SK-N-SH (cell line): ENCODE measurements at places on chromosomes 5 and 9.

DNA sequence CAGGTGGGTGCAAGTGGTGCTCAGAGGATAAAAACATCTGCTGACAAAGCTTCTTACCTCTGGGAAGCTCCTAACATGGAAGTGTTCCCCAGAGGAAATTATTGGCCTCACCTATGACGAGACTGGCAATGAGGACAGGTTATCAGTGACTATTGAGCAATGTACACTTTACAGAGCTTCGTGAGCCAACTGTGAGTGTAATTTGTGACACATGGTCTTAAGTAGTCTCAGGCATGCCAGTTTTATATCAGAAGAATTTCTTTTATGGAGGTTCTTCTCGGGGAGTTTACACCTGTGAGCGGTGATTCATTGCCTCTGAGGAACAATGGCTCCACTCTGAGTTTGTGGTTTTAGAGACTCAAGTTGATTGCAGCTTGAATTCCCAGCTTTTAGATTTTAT lies 11.3 kb downstream of the ANKDD1B start:
- H3K4me3 ChIP-seq, result no peak overlapping the region
- no peak for DNase-seq
- H3K36me3 ChIP-seq, result no peaks in the 10 kb centered on the region
- H3K27ac ChIP-seq, result no peak overlapping the region
- H3K4me1 ChIP-seq, result no peaks in the 10 kb centered on the region

DNA sequence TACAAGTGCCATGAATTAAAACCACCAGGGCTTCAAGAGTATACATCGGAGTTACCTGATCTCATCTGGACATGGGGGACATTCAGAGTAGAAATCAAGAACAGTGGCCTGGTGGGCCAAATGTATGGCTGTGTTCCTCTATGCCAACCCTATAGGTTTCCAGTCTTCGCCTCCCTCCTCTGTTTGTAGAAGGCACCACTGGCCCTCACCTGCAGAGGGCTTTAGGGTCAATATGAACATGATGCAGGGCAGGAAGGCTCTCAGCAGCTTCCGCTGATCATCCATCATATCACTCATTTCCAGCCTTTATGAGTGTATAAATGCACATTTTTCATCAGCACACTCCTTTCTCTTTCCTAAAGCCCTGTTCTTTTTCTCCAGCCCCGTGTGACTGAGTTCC lies 555.5 kb upstream of the BRINP1 start:
- H3K36me3 ChIP-seq, result no peaks in the 10 kb centered on the region
- H3K4me1 ChIP-seq, result no peaks in the 10 kb centered on the region
- H3K27ac ChIP-seq, result no peak overlapping the region
- H3K4me3 ChIP-seq, result no peak overlapping the region
- H3K27me3 ChIP-seq, result no peaks in the 10 kb centered on the region

DNA sequence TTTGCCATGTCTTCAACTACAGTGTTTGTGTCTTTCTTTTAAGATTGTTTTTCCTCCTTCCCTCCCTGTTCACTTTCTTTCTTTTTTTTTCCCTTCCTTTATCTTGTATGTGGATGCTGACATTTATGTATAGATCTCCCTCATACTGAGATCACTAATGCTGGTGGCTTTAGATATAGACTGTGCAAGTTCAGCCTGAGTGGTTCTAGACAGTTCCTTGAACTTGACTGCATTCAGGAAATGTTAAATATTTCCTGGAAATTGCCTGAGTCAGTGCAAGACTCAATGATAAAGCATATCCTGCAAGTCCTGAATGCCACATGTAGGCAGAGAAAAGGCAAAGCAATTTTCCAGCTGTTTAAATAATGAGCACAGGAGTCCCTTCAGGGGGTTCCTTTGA lies 182.5 kb upstream of the NR3C1 start:
- no peak overlapping the region for H3K27ac ChIP-seq
- H3K36me3 ChIP-seq, result no peaks in the 10 kb centered on the region
- H3K27me3 ChIP-seq, result no peaks in the 10 kb centered on the region
- DNase-seq, result no peak
- no peak overlapping the region for H3K4me3 ChIP-seq
- no peaks in the 10 kb centered on the region for H3K4me1 ChIP-seq

- H3K27ac ChIP-seq, result no peak overlapping the region
- H3K36me3 ChIP-seq, result no peaks in the 10 kb centered on the region
- H3K4me3 ChIP-seq, result no peak overlapping the region
Measured at GRCh38 chr9:95175523-95175922, 142.0 kb downstream of the FANCC start.

DNA sequence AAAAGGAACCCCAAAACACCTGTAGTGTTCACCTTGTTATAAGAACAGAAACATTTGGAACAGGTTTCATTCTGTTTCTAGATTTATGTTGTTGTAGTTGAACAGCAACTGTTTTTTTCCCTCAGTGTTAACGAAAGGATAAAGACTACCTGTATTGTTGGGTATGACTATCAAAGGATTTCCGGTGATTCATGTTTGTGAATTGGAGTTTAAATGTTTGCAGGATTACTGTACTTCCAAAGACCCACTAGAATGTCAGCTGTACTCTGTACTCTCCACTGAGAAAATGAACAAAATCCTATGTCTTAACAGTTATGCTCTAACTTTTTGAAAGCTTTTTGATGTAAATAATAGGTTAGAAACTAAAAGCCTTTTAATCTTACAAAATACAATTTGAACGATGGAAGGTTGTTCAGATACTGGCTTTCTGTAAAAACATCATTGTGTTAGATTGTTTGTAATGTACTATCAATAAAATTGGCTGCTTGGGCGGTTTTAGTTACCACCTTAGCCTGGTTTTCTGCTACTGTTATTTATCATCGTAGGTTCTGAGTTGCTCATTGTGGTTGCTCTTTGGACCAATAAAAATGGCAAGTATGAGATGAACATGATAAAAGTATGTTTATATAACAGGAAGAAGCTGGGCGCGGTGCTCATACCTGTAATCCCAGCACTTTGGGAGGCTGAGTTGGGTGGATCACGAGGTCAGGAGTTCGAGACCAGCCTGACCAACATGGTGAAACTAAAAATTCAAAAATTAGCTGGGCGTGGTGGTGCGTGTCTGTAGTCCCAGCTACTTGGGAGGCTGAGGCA lies 44.1 kb downstream of the DCP2 start:
- peaks cover 8% of the 10 kb centered on the region; the same call in 1 of the 2 replicates for H3K4me1 ChIP-seq
- H3K36me3 ChIP-seq, result peaks cover 65% of the 10 kb centered on the region
- DNase-seq, result no peak
- H3K27me3 ChIP-seq, result no peaks in the 10 kb centered on the region
- H3K27ac ChIP-seq, result peak overlapping the region; percentile 30

DNA sequence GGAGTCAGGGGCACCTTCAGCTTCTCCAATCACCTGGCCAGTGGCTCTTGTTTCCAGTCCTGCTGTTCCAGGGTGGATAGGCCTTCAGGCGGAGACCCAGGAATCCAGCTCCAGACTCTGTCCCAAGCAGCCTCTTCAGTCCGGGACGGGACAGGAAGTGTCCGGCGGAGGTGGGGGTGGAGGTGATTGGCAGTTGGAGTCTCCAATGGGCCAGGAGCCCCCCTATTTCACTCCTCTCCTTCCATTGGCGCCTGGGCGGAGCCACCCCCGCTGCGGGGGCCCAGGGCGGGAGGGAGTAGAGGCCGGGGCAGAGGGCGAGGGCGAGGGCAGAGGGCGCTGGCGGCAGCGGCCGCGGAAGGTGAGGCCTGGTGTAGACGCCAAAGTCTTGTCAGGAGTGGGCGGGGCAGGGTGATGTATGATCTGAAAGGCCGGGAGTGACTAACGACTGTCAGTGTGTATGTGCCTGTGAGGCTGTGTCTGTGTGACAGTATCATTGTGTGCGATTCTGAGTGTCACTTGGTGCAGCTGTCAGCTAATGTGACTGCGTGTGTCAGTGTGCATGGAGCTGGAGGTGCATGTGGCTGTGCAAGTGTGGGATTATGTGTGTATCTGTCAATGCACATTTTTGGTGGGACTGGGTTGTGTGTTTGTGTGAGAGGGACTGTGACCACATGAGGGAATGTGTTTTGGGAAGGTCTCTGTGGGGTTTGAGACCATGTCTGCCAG lies at the start of gene IL11RA:
Gene IL11RA, plus strand, starts transcription at position 310 of the 726 bp plus-strand sequence. CDS start 3,033 bp downstream, outside the sequence.
- H3K4me3 ChIP-seq, result no peak within 1 kb of the TSS
- peaks cover 19% of the 10 kb centered on the region for H3K36me3 ChIP-seq
- H3K27me3 ChIP-seq, result no peaks in the 10 kb centered on the region

- H3K27me3 ChIP-seq, result peaks cover 62% of the 10 kb centered on the region
- DNase-seq, result peak; percentile 60
- H3K4me1 ChIP-seq, result no peaks in the 10 kb centered on the region
- no peak overlapping the region for H3K4me3 ChIP-seq
Measured at GRCh38 chr9:93960221-93960970, 5.2 kb upstream of the BARX1 start.

DNA sequence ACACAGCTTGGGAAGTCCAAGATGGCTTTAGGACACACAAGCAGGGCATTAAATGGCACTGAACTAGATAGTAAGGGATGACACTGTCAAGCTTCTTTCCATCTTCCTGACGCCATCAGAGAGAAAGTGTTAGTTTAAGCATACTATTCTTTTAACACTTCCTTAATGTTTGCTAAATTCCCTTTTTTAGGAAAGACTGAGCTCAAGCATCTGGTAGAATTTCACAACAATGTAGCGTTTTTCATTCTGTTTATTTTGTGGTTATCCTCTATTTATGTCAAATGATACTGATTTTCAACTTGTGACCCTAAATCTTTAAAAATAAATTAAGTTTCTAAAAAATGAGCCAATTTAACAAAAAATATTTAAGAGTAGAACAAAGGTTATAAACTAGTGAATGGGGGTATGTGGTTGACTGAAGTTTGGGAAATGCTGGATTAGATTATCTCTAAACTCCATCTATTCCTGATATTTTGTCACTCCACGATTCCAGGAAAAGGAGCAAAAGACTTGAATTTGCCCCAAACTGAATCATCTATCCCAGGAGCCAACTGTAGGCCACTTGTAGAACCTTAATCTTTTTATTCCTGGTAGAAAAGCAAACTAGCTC lies 147.4 kb upstream of the KLF9 start:
- H3K36me3 ChIP-seq, result no peaks in the 10 kb centered on the region
- H3K4me3 ChIP-seq, result no peak overlapping the region
- H3K4me1 ChIP-seq, result no peaks in the 10 kb centered on the region
- DNase-seq, result no peak

DNA sequence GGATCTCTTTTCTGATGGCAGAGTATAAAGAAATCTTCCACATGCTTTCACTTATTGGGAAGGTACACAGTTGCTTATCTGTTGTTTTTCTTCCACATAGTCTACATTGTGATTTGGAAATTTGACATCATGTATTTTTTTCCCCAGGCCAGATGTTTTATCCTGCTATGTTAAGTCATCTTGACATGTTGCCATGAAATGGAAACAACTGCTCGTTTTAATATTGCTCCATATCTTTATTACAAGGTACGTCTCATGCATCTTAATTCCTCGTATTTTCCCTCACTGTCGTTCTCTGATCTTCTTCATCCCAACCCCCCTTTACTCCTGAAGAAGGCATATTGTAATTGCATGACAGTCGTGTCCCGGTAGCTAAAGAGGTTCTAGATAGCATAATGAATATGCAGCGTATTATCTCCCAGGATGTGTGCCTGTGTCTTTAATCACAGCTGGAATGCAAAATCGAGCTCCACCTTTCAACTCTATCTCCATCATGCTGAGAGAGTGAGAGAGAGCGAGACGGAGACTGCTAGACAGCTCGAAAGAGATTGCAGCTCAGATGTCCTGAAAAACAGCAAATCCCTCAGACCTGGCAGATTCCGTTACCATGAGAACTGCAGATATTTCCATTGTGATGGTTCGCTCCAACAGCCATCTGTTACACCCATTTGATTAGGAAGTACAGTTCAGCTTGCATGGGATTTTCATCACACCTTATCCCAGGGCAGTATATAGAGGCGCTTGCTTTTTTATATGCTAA lies 281.7 kb downstream of the TMEM38B start:
- H3K36me3 ChIP-seq, result no peaks in the 10 kb centered on the region
- no peaks in the 10 kb centered on the region for H3K27me3 ChIP-seq
- H3K4me1 ChIP-seq, result no peaks in the 10 kb centered on the region

- H3K4me3 ChIP-seq, result no peak overlapping the region
- no peaks in the 10 kb centered on the region for H3K27me3 ChIP-seq
- peaks cover 8% of the 10 kb centered on the region; the same call in 1 of the 2 replicates for H3K4me1 ChIP-seq
- H3K27ac ChIP-seq, result peak overlapping the region; percentile 12; the same call in 1 of the 2 replicates
- peak; percentile 77 for DNase-seq
Measured at GRCh38 chr9:121992571-121993212, 100.4 kb downstream of the TTLL11 start.

DNA sequence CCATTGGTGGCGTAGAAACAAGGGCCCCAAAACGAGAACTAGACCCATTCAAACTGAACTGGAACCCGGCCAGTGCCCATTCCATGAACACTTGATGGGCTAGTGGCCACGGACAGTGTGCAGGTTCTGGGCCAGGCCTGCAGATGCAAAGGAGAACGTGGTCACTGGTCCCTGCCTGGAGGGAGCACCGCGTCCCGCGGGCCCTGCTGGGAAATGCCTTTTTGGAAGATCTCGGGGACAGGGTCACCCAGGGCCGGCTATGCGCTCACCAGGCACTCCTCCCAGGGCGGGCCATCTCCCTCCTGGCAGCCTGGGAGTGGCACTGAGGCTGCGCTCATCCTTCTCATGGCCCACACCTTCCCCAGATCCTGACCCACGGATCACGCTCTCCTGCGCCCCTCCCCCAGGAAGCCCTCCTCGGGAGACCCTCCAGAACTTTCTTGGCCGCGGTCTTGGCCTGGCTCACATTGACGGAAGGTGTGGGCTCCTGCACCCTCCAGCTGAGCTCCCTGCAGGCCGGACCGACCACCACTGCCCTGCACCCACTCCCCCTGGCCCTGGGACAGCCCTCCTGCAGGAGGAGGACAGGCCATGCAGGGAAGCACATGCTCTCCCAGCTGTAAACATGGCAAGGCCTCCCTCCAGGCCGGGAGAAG lies 2.8 kb upstream of the DIPK1B start:
- H3K4me1 ChIP-seq, result peaks cover 14% of the 10 kb centered on the region; the same call in 1 of the 2 replicates
- H3K27ac ChIP-seq, result no peak overlapping the region
- no peak overlapping the region for H3K4me3 ChIP-seq
- no peak for DNase-seq

GRCh38 chr5:111262153-111262552 lies 38.0 kb downstream of the CAMK4 start:
- DNase-seq, result no peak
- H3K36me3 ChIP-seq, result no peaks in the 10 kb centered on the region
- H3K4me1 ChIP-seq, result no peaks in the 10 kb centered on the region

DNA sequence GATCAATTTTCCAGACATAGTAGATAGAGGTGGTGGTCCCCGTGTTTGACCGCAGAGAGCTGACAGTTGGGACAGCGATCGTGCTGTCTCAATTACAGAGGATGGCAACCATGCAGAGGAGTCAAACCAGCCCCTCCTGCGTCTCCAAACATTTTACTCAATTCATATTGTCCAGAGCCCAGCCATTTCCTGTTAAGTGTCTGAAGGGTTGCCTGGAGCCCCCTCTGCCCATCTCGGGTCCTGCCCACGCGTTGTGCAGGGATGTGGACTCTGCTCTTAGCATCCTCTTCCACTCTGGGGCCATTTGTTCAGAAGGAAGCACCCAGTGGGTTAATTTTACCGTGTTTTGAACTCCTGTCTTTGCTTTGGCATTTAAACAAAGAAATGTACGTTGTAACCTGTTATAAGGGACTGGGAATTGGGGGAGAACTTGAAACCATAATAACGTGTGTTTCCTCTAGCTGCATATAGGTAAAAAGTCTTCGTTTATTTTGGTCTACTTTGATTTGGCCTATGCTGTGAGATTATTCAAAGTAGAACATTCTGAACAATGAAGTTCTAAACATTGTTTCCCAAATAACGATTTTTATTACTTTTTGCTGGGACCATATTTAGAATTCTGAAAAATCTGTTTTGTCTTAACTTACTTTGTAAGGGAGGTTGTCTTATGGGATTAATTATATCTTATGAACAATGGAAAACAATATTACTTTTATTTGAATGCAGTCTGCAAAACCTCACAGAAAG lies 876 bp downstream of the EGFLAM start:
- no peak overlapping the region for H3K27ac ChIP-seq
- peaks cover 7% of the 10 kb centered on the region; the same call in 1 of the 2 replicates for H3K4me1 ChIP-seq
- H3K36me3 ChIP-seq, result no peaks in the 10 kb centered on the region
- H3K27me3 ChIP-seq, result peaks cover 54% of the 10 kb centered on the region
- peak; percentile 52 for DNase-seq
